ENCODE measurements at places on chromosomes 12 and 14.

DNA sequence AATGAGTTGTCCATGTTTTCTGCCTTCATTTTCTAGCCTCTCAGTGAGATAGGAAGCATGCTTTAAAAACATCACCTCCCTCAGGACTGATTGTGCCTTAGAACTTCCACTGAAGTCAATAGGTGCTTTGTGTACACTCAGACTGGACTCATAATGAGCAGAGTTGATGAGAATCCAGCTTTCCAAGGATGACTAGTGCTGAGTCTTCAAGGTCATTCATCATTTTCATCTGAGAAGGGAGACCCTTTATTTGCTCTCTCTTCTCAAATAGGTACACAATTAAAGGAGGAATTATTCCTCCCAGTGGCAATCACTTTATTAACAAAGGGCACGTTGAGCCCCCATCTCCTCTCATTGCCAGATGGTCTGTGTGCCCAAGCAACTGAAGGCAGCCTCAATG lies 210.9 kb upstream of the PRKD1 start:
- DNase-seq: no peak

DNA sequence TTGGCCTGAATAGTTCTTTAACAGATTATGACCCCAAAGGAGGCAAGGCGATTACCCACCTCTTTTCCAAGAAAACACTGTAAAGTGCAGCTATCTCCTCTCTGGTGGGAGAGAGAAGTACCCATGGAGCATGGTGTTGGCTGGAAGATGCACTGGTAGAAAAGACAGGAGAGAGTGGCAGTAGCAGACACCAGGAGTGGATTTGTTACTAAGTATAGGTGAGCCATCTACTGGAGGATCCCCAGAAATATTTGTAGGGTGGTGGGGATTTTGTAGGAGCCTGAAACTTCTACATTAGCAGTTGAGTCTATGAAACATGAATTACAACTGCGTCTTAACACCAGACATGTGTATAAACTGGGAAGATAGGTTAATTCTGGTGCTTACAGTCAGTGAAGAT lies 148.0 kb downstream of the SLC38A4 start:
- peak; percentile 68 for DNase-seq

- peak; percentile 71 for DNase-seq
These were observed 19.8 kb upstream of the PALS1 start for GRCh38 chr14:67221248-67221981.

- no peak for DNase-seq
These were observed 22.8 kb upstream of the USP44 start for GRCh38 chr12:95573951-95574576.

DNA sequence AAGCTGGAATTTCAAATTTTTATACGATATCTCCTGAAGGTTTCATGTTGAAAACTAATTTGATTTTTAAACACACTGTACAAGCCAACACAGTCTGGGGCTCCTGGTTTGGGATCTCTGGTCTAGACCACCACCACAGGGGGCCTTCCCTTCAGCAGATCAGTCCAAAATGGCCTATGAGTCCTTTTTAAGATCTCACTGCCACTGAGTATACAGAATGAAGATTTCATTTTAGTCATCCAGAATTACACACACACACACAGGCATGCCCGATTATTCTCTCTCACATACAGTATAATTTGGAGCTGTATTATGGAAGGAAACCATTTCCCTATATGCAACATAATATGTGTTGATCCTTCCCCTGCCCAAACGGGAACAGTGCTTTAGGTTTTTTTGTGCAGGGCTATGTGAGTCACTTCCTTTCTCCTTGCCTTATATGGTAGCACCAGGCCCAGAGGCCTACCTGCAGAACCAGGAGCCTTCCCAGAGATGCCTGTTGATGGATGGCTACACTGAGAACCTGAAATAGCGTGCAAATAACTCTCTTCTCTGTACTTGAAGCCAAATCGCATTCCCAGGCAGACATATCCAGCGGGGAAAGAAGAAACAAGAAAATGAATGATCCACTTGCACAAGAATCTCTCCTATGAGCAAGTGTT lies 28.1 kb upstream of the WNK1 start:
- DNase-seq: peak; percentile 59

- DNase-seq: peak; percentile 43
These were observed 5.3 kb upstream of the ACACB start for GRCh38 chr12:109110988-109111495.

Measured in LHCN-M2 (cell line).